ENCODE measurements at places on chromosomes 16 and 17. TPM values are rescaled to one million over a fixed set of nuclear protein-coding genes. Genes with fewer than 3 reads are reported as not detected.

- DNase-seq: no peak
- no peaks in the 10 kb centered on the region for H3K36me3 ChIP-seq
- H3K4me3 ChIP-seq: no peak overlapping the region
- H3K4me1 ChIP-seq: peaks cover 7% of the 10 kb centered on the region
Observed at GRCh38 chr16:50021544-50021943, 3.5 kb upstream of the CNEP1R1 start.

- no peaks in the 10 kb centered on the region for H3K27me3 ChIP-seq
- no peaks in the 10 kb centered on the region for H3K36me3 ChIP-seq
- H3K4me3 ChIP-seq: no peak overlapping the region
Observed at GRCh38 chr16:9351841-9352434, 260.5 kb downstream of the HAPSTR1 start.

GRCh38 chr16:88983771-88984687, 7.0 kb upstream of the CBFA2T3 start:
- no peak for DNase-seq
- H3K36me3 ChIP-seq: no peaks in the 10 kb centered on the region
- H3K4me1 ChIP-seq: no peaks in the 10 kb centered on the region

DNA sequence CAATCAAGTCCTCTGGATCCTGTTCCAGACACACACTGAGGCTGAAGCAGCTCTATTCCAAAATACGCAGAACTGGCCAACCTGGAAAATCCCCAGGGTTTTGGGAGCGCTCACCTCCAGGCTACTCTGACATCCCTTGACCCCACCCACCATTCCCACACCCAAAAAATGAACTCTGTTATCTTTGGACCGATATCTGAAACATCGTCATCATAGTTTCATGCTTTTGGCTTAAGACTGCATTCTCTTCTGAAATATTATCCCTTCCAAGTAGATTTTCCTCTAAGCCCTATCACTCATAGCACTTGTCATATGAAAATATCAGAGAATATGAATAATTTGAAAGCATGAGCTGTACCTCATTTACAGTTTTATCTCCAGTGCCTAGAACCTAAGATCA, 34.7 kb downstream of the VAT1L start:
- no peak overlapping the region for H3K4me3 ChIP-seq
- no peaks in the 10 kb centered on the region for H3K27me3 ChIP-seq
- H3K27ac ChIP-seq: no peak overlapping the region
- no peak for DNase-seq

Gene WFIKKN2
- 0.66 TPM for total RNA-seq

DNA sequence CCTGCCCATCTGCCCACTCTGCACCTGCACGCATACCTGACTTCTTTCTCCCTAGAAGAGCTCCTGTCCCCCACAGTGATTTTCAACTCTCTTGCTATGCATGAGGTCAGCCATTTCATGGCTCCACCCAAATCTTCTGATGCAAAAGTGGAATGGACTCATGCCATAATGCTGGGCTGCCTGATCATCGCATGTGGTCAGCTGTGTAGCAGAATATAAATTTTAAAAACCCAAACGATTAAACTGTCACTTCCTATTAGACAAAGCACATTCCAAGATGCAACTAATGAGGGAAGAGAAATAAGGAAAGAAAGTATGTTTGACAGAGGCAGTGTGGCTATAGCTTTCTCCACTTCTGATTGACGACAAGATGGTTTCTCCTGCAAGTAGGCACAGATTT, 26.1 kb downstream of the GRIN2A start:
- no peaks in the 10 kb centered on the region for H3K4me1 ChIP-seq
- H3K27ac ChIP-seq: no peak overlapping the region
- no peak overlapping the region for H3K4me3 ChIP-seq

GRCh38 chr17:7043182-7043496, 753 bp downstream of the SLC16A11 start:
- H3K4me3 ChIP-seq: no peak overlapping the region
- H3K36me3 ChIP-seq: no peaks in the 10 kb centered on the region
- H3K27ac ChIP-seq: no peak overlapping the region
- peaks cover 53% of the 10 kb centered on the region for H3K4me1 ChIP-seq
- peaks cover 18% of the 10 kb centered on the region for H3K27me3 ChIP-seq
- DNase-seq: no peak

- no peak overlapping the region for H3K27ac ChIP-seq
- no peak overlapping the region for H3K4me3 ChIP-seq
- no peaks in the 10 kb centered on the region for H3K36me3 ChIP-seq
- H3K4me1 ChIP-seq: no peaks in the 10 kb centered on the region
- H3K27me3 ChIP-seq: no peaks in the 10 kb centered on the region
Observed at GRCh38 chr16:24488045-24488444, 51.3 kb upstream of the RBBP6 start.

DNA sequence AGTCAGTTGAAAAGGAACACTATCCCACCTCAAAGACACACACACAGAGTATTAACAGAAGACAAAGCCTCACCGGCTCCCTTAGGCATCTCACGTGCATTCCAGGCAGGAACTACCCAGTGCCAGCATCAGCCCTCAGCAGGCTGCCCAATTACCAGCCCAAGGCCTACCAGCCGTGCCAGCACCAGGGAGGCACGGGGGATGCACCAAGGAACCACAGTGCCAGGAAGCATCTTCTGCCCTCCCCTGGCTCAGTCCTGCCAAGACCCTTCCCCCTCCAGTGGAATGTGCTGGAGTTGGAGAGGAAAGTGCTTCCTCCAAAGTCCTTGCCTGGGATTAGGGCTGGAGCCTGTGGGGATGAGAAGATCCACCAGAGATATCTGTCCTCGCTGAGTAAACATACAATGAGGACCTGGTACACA, 11.0 kb upstream of the KRT19 start:
- H3K4me3 ChIP-seq: no peak overlapping the region
- no peak for DNase-seq
- H3K4me1 ChIP-seq: no peaks in the 10 kb centered on the region
- H3K27ac ChIP-seq: no peak overlapping the region

DNA sequence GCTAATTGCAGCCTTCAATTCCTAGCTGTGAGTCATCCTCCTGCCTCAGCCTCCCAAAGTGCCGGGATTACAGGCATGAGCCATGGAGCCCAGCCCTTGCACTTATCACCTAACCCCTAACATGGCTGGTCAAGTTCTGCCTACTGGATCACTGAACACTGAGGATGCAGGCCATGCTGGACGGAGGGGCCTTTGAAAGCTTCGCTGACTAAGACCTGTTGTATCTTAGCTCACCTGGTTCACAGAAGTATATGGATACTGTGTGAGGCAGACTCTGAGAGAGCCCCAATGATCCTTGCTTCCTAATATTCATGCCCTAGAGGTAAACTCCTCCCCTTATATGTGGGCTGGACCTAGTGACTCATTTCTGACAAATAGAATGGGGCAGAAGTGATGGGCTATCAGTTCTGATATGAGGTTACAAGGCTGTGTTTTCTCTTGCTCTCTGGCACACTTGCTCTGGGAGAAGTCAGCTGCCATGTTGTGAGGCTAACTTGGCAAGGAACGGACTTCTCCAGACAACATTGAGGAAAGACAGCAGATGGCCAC, 11.7 kb upstream of the TMIGD1 start:
- DNase-seq: peak; percentile 37
- H3K27ac ChIP-seq: peak overlapping the region; percentile 87
- no peaks in the 10 kb centered on the region for H3K27me3 ChIP-seq
- H3K36me3 ChIP-seq: no peaks in the 10 kb centered on the region
- peaks cover 39% of the 10 kb centered on the region for H3K4me1 ChIP-seq

DNA sequence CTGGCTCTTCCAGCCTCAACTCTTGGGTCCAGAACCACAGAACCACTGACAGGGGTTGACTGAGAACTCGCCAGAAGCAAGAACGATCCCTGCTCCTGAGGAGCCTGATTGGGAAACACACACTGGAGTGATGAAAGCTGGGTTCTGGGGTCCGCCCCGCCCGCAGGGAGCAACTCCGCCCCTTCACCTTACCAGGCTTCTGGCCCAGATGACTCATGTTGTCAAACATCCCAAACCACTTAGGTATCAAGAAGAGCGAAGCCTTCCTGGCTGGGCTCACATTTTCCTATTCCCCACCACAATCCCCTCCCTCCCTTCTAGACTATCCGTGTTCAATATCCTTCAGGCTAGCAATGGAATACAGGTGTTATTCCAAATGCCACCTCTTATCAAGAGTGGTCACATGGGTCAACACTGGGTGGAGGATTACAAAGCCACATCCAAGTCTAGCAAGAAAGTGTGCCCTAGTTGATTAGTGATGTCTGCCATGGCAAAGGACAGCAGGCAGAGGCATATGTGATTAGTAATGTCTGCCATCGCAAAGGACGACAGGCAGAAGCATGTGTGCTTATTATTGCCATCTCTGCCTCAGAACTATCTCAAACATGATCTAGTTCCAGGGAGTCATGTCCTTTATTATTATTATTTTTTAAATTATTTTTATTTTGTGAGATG, 70.5 kb downstream of the TIMM22 start:
- no peak overlapping the region for H3K27ac ChIP-seq
- no peaks in the 10 kb centered on the region for H3K27me3 ChIP-seq
- no peak overlapping the region for H3K4me3 ChIP-seq
- DNase-seq: no peak
- peaks cover 2% of the 10 kb centered on the region for H3K36me3 ChIP-seq
- H3K4me1 ChIP-seq: no peaks in the 10 kb centered on the region

GRCh38 chr17:41812381-41813151, at the start of gene FKBP10:
Gene FKBP10, plus strand, starts transcription at chr17:41813004. Its CDS starts 31 bp downstream, at chr17:41813035.
- H3K27ac ChIP-seq: peak within 1 kb of the TSS; percentile 53
- no peaks in the 10 kb centered on the region for H3K36me3 ChIP-seq
- no peaks in the 10 kb centered on the region for H3K27me3 ChIP-seq
- DNase-seq: peak; percentile 58

- H3K27ac ChIP-seq: peak overlapping the region; percentile 91
- H3K36me3 ChIP-seq: no peaks in the 10 kb centered on the region
- DNase-seq: peak; percentile 80
- no peak overlapping the region for H3K4me3 ChIP-seq
- peaks cover 82% of the 10 kb centered on the region for H3K4me1 ChIP-seq
Observed at GRCh38 chr17:4514206-4514605, 15.5 kb downstream of the SPNS2 start.

Gene SHISA6
- total RNA-seq: under 0.01 TPM

Gene P2RX5
- 0.99 TPM for total RNA-seq

DNA sequence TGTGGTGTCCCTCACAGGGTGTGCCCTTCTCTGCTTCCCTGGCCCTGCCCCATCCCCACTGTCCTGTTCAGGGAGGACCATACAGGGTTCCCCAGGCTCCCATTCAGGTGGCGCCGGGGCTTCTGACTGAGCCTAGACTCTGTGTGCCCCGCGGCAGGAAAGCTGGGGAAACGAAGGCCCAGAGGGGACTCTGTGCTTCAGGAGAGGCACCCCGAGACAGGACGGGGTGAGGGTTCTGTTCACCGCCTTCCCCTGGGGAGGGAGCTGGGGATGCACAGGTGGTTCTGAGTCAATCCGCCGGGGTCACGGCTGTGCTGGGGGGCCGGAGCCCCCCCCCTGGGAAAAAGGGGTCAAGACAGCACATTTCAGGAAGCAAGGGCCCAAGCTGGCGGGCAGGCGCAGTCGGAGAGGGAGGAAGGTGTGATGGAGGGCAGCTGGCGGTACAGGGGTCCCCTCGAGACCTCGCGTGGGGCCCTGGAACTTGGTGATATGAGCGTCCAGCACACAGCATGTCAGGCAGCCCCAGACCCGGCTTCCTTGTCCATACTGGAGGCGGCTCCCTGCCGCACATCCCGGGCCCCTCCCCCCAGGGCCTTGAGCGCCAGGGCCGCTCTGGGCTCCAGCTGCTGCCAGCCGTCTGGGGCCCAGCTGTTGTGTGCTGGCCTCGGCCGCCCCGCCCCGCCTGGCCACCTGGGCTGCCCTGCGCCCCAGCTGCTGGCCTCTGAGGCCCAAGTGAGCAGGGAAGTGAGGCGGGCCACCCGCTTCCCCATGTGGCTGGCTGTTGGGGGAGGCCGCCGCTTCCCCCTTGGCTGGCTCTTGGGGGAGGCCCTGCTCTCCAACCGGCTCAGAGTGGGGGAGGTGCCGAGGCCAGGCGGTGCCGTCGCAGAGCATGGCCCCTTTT, 5.6 kb upstream of the NOTUM start:
- peaks cover 21% of the 10 kb centered on the region for H3K4me1 ChIP-seq
- peak; percentile 28 for DNase-seq
- no peak overlapping the region for H3K27ac ChIP-seq
- no peaks in the 10 kb centered on the region for H3K36me3 ChIP-seq
- no peak overlapping the region for H3K4me3 ChIP-seq

- peaks cover 8% of the 10 kb centered on the region for H3K4me1 ChIP-seq
- no peak overlapping the region for H3K4me3 ChIP-seq
- no peaks in the 10 kb centered on the region for H3K36me3 ChIP-seq
- DNase-seq: no peak
- H3K27me3 ChIP-seq: no peaks in the 10 kb centered on the region
- H3K27ac ChIP-seq: no peak overlapping the region
Observed at GRCh38 chr16:29854520-29855100, 8.4 kb downstream of the CDIPT start.

Gene ZPBP2
- not detected for total RNA-seq

DNA sequence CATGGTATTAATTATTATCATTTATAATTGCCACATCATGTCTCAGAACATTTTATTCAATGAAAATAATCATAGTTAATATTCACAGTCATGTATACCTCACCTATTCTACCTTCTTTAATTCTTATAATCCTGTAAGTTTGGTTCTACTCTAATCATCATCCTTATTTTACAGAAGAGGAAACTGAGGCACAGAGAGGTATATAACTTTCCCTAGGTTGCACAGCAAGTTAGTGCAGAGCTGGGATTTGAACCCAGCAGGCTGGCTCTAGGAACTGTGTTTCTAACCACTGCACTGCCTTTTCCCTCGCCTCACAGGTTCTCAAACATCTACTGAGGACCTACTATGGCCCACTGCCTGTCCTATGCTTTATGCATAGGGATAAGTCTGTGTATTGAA, 32.7 kb downstream of the WSB1 start:
- no peak for DNase-seq
- H3K4me3 ChIP-seq: no peak overlapping the region
- peaks cover 9% of the 10 kb centered on the region for H3K4me1 ChIP-seq
- no peaks in the 10 kb centered on the region for H3K27me3 ChIP-seq
- no peak overlapping the region for H3K27ac ChIP-seq

GRCh38 chr16:10647721-10648296, 46.9 kb downstream of the TEKT5 start:
- no peak overlapping the region for H3K4me3 ChIP-seq
- DNase-seq: peak; percentile 22
- no peaks in the 10 kb centered on the region for H3K36me3 ChIP-seq
- no peaks in the 10 kb centered on the region for H3K27me3 ChIP-seq
- H3K4me1 ChIP-seq: peaks cover 24% of the 10 kb centered on the region

Gene VASN
- total RNA-seq: 14.3 TPM

Gene KRT33B
- total RNA-seq: not detected

Gene MPRIP
- total RNA-seq: 147 TPM

DNA sequence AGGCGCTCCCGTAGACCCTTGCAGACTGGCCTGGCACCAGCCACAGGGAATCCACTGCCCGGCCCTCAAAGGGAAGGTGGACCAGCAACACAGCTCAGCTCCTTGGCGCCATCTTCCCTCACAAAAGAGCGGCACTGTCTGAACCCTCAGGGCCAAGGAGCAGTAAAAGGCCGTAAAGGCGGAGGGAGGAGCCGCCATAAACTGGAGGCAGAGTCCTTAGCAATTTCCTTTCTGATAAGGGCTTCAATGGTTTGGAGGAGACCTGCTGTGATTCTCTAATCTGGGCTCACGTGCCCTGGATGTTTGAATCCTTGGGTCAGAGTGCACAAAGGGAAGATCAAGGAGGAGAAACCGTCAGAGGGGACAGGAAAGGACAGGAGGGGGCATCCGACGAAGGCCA, 15.5 kb upstream of the AXIN2 start:
- H3K4me1 ChIP-seq: no peaks in the 10 kb centered on the region
- H3K4me3 ChIP-seq: no peak overlapping the region
- no peak for DNase-seq
- H3K27me3 ChIP-seq: no peaks in the 10 kb centered on the region
- no peak overlapping the region for H3K27ac ChIP-seq
- H3K36me3 ChIP-seq: no peaks in the 10 kb centered on the region

Gene GTF3C1
- 161 TPM for total RNA-seq

All from body of pancreas (tissue), 4 donors.